ENCODE measurements at places on chromosomes 11 and 22. TPM values are rescaled to one million over a fixed set of nuclear protein-coding genes. Genes with fewer than 3 reads are reported as not detected.

- no peak overlapping the region for H3K27ac ChIP-seq
- no peaks in the 10 kb centered on the region for H3K36me3 ChIP-seq
- no peaks in the 10 kb centered on the region for H3K4me1 ChIP-seq
- no peaks in the 10 kb centered on the region for H3K27me3 ChIP-seq
- H3K4me3 ChIP-seq = no peak overlapping the region
- no peak for DNase-seq
These were observed 9.4 kb downstream of the A4GALT start for GRCh38 chr22:42711281-42711731.

DNA sequence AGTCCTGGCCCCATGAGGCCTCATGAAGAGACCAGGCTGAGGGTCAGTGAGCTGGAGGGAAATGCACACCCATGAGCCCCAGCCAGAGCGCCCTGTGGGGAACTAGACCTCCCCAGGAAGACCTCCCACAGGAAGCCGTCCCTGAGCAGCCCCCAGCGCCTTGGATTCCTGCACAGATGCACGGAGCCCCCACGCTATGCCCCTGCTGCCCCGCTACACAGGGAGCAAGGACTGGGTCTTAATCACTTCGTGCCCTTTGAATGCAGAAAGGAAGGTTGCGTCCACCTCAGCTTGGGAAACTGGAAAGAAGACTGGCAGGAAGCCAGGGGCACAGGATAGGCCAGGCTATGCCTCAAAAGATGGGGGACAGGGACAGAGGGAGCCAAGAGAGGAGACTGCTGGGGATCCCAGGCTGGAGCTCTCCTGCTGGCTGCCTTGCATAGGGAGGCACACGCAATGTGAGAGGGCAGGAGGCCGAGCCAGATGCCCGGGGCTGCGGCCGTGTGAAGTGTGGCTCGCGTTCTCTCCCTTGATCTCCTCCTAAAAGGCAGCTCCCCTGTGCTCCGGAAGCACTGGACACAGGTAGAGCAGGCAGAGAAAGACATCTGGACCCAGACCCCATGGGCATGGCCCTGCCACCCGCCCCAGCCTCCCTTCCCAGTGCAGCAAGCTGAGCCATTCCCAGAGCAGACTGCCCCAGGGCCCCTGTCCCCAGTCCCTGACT, 32.8 kb downstream of the MACROD1 start:
- H3K36me3 ChIP-seq = no peaks in the 10 kb centered on the region
- no peak overlapping the region for H3K27ac ChIP-seq
- no peak for DNase-seq
- no peak overlapping the region for H3K4me3 ChIP-seq
- H3K4me1 ChIP-seq = no peaks in the 10 kb centered on the region

DNA sequence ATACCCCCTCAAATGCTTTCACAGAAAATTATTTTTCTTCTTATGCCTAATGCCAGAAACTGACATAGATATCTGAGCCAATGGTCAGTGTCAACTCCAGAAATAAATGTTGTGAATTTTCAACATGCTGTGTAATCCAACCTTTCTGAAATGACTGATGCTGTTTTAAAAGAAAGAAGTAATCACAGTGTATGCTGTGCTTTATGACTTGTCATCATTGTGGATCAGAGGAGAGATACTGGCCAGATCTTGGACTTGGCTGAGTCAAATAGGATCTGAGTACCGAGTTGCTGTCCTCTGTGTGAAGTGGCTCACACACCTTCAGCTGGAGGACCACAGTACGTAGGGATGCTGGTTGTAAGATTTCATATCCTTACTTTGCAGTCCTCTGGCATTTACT, 89.9 kb upstream of the ARHGAP20 start:
- H3K27ac ChIP-seq = no peak overlapping the region
- H3K36me3 ChIP-seq = no peaks in the 10 kb centered on the region
- no peak for DNase-seq
- no peak overlapping the region for H3K4me3 ChIP-seq

GRCh38 chr11:107929611-107930200, 1.5 kb downstream of the RAB39A start:
- H3K4me3 ChIP-seq = no peak overlapping the region
- DNase-seq = no peak
- H3K27me3 ChIP-seq = peaks cover 18% of the 10 kb centered on the region
- H3K4me1 ChIP-seq = no peaks in the 10 kb centered on the region
- H3K36me3 ChIP-seq = no peaks in the 10 kb centered on the region

GRCh38 chr11:111026241-111026640, 219.3 kb upstream of the POU2AF2 start:
- H3K27ac ChIP-seq = no peak overlapping the region
- no peak overlapping the region for H3K4me3 ChIP-seq
- peaks cover 17% of the 10 kb centered on the region for H3K27me3 ChIP-seq
- no peak for DNase-seq
- no peaks in the 10 kb centered on the region for H3K4me1 ChIP-seq

GRCh38 chr11:112694245-112694644, 267.0 kb upstream of the NCAM1 start:
- H3K27me3 ChIP-seq = no peaks in the 10 kb centered on the region
- H3K4me1 ChIP-seq = no peaks in the 10 kb centered on the region
- no peak overlapping the region for H3K27ac ChIP-seq
- DNase-seq = no peak
- H3K36me3 ChIP-seq = no peaks in the 10 kb centered on the region

DNA sequence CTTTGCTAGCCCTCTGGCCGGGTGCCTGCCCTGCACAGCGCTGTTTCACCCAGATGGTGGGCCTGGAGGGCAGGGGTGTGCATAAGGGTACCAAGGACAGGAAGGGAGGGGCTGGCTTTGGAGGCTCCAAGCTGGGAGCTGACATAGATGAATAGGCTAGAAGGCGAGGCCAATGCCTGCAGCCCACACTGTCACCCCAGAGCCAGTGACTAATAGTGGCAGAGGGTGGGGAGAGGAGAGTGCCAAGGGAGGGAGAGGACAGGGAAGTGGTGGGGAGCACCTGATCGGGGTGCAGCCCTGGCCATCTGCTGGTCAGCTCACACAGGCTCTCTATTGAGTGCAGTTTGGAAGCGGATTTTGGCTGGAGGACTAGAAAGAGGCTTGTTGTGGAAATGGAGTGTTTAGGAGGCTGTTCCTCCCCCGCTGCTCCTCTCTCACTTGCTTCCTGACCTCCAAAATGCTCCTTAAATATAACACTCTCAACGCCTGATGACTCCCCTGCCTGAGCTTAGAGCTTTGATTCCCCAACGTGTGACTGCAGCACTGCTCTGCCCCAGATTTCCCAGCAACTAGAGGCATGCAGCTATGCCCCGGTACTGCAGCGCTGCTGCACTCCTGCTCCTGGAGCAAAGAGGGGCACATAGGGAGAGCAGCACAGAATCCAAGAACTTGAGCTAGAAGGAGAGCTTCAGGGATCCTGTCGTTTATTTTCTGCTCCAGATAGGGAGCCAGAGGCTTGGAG, 89.2 kb downstream of the GRAMD1B start:
- DNase-seq = peak; percentile 68
- H3K27ac ChIP-seq = no peak overlapping the region
- H3K4me1 ChIP-seq = peaks cover 18% of the 10 kb centered on the region
- H3K36me3 ChIP-seq = no peaks in the 10 kb centered on the region
- no peaks in the 10 kb centered on the region for H3K27me3 ChIP-seq

UBQLN3 gene
- not detected for total RNA-seq
